ENCODE measurements at places on chromosomes 1 and 21.

DNA sequence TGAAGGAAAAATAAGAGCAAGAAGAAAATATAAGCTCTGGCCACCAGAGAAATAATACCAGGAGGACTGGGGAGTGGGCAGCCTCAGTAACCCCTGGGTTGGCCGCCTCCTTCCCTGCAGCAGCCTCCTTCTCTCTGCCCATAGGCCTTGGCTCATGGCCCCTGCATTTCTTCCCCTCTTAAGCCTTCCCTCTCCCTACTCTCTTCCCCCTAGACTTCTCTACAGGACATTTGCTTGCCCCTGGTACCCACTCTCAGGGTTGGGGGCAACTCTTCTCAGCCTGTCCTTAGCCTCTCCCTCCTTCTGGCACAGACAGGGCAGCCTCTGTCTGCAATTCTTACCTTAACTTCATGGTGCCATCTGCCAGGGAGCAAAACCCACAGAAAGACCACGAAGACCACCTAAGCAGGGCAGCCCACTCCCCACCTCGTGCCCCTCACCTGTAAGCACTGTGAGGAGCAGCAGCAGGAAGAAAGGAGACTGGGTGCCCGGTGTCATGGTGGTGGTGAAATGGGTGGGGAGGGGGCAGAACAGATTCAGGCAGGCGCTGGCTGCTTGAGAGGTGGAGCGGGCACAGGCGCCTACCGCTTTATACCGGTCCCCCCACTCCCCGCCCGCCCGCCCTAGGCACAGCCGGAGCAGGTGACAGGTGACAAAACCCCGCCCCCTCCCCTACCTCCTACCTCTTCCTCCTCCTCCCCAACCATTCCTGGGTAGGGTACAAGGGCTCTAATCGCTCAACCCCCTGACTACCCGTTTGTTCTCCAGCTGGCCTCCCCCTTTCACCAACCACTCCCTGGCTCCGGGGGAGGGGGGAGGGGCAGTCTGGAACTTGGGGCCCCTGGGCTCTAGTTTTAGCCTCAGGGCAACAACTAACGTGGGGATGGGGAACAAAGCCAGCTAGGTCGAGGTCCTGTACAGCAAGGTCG, 15.1 kb downstream of the THBS3 start:
- DNase-seq: no peak

- no peak for DNase-seq
These were observed 3.2 kb downstream of the BTF3L4 start for GRCh38 chr1:52059321-52059720.

- DNase-seq: no peak
These were observed 73.7 kb upstream of the NRIP1 start for GRCh38 chr21:15138490-15138889.

DNA sequence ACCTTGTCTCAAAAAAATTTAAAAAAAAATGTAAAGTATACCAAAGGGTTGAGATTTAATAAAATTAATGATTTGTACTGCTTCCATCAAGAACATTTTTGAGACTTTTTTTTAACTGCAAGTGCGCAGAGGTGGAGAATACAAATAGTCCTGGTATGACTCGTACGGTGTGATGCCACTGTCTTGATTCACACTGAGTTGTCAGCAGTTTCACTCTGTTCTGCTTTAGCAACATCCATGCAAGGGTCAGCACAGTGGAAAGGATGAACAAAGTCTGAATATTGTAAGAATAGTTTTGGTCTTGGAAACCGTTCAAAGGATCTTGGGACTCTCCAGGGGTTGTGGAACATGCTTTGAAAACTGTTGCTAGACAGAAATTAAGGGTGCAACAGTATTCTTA, 40.2 kb downstream of the EXO1 start:
- DNase-seq: peak; percentile 26

DNA sequence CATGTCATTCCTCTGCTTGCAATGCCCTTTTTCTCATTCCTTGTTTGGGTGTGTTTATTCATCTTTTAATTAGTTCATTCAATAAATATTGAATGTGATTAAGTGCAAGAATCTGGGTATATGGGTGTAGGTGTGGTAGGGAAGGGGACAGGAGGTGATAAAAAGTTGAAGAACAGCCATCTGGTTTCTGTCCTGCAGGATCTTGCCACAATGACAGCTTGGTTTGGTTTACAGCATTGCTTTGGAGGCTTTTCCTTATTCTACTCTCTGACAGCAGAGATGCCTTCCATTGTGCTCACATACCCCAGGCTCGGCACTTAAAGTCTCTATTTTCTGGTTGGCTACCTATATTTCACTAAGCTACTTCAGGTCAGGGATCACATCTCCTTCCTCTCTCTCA, 3.0 kb upstream of the REG4 start:
- no peak for DNase-seq

DNA sequence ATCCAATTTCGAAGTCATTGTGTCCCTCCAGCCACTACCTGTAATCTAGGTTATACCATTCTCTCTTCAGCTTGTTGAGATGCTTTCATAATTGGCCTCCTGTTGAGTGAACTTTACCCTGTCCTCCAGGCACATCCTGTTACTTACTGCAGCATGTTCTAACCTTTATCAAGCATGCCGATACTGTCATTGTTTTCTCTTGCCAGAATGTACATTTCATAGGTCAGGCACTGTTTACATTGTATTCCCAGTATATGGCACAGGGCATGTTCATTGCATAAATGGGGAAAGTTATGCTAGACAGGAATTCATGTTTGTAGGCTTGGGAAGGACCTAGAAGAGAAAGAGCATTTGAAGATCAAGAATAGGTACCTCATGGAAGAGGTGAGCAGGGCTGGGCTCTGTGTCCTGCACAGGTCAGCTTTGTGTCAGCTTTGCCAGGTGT, 10.2 kb downstream of the CXADR start:
- DNase-seq: no peak

- no peak for DNase-seq
These were observed 11.3 kb upstream of the PDZK1IP1 start for GRCh38 chr1:47201179-47201578.

GRCh38 chr1:9350013-9350908, 57.6 kb downstream of the SPSB1 start:
- no peak for DNase-seq

DNA sequence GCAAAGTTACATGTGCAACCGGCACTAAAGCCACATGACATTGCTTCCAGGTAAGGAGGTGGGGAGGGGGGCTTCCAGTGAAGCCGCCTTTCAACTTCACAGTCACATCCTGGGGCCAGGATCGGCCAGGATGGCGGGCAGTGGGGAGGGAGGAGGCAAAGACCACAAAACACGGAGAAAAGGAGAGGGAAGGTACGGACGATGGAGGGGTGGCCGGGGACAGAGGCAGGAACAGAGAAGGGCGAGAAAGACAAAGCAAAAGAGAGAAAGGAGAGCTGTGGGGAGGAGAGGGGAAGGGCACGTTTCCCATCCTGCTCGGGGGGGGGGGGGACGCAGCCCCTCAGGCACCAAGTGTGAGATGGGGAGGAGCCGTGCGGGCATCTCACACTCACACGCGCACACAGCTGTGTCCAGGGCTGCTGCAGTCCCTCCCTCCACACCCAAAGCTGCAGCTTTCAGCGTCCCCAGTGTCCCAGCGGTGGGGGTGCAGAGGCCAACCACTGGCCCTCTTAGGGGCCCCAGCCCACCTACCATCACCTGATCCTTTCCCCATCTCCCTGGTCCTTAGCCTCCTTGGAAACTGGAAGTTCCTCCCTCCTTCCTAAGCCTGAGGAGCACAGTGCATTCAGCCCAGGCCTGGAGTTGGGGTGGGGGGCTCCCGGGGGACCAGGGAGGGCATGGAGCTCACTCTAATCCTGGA, 2.4 kb downstream of the SH2D5 start:
- no peak for DNase-seq

DNA sequence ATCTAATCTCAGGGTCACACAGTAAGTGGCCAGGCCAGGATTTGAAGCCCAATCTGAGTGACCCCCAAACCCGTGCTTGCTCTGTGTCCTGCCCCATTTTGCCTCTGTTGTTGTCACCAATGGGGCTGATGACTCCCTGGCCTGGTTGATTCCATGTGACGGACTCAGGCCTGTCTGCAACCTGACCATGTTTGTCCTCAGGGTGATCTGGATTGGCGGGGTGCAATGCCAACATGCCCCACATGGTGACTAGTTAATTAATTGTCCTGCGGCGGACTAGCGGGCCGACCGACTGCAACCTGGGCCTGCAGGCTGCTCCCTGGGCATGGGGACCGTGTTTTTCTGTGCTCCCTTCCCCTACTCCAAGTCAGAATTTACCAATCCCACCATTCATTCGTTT, 256.3 kb downstream of the MATN1 start:
- no peak for DNase-seq

DNA sequence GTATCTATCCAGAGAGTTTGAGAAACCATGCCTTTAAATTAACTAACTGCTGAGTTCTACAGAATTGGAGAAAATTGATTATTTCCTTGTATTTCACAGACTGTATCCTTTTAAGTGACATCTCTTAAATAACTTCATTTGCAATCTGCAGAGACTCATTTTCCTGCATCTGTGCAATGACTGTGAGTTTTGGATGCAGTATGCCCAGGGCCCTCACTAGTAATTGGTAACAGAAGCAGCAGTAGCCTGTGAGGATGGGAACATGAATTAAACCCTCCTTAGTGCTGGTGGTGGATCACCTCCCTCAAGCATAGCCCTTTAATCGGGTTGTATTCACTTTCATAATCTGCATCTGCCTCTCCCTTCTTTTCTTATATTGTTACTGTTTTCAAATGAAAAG, 21.7 kb upstream of the SH3D21 start:
- no peak for DNase-seq

DNA sequence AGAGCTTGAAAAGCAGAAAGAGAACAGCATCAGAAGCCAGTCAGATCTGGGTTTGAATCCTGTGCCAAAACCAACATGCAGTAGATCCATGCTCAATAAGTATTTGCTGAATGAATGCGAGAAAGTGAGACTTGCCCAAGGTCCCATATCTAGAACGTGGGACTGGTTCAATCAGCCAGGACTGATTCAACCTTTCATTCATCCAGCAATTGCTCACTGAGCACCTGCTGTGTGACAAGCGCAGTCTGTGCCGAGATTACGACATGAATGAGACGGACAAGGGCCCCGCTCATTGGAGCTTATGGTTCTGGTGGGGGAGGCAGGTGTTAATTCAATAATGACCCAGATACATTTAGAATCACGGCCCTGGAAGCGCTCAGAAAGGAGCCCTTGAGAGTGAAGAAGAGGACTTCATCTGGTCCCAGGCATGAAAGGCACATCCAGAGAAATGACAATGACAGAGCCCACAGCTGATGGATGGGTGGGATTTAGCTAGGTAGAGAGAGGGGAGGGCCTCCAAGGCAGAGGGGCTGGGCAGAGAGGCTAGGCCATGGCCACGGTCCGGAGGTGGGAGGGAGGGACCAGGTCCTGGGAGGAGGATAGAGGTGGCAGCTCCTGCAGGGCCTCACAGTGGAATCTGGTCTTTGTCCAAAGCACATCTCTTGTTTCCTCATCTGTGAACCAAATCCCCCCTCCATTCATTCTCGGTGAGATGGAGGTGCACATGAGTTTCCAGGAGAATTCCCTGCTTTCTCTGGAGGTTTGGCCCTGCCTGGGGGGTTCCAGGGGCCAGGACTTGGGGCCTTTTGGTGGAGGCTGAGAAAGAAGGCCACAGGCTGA, 4.2 kb upstream of the FAM131C start:
- DNase-seq: no peak

DNA sequence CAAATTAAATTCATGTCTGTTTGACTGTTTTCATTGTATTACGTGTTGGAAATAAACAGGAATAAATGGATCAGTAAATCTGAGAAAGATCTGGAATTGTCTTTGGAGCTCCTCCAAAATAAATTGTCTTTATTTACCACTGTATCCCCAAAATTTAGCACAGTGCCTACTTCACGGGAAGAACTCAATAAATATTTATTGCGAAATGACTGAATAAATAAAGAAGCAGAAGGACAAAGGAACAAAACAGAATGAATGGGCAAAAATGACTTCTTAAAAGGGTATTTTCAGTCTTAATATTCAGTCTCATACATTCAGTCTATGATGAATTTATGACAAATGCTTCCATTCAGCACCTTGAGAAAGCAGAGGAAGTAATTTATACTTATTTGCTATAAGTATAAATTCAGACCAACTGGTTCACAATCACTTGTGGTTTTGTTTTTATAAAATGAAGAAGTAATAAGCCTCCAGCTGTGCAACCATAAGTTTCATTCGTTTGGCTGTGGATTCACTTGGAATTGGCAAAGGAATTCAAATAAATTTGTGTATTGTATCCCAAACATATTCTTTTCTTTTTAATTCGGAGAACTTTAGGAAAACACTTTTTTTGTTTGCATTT, 19.2 kb upstream of the PRKAA2 start:
- no peak for DNase-seq

GRCh38 chr21:29473808-29474207, 175.1 kb downstream of the BACH1 start:
- no peak for DNase-seq

- no peak for DNase-seq
These were observed 60.4 kb downstream of the IL23R start for GRCh38 chr1:67226688-67227087.

DNA sequence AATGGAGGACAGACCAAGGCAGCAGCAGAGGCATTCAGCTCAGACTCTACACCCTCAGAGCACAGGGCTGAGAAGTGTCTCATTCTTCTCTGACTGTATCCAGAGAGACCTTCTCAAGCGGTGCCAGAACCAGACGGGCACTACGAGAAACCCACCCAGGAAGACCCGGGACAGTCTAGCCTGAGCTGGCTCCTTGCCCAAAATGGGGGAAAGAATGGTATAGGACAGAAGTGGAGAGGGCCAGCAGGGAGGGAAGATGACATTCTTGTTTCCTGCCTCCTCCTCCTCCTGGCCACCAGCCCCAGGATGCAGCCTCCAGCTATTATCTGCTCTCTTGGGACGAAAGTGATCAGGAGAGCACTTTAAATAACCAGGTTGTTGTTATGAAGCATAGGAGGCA, 22.6 kb upstream of the PRELP start:
- no peak for DNase-seq

- DNase-seq: no peak
These were observed 5.2 kb upstream of the CCDC17 start for GRCh38 chr1:45629035-45629434.

GRCh38 chr1:152112101-152112884, 3.0 kb downstream of the TCHH start:
- no peak for DNase-seq

GRCh38 chr1:22471078-22471477, 19.4 kb downstream of the ZBTB40 start:
- DNase-seq: no peak

DNA sequence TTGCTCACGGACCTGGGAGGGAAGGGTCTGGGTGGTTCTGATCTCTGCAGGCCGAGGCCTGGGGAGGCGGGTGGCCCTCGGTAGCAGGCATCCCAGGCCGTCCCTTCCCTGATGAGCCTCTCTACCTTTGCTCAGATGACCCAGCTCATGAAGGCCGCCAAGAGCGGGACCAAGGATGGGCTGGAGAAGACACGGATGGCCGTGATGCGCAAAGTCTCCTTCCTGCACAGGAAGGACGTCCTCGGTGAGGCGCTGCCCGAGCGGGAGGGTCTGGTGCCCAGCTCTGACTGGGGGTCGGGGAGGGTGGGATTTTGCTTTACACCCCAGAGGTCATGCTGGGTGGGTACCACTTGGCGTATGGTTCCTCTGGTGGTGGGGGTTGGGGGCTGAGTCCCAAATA, 76.5 kb downstream of the ARHGEF10L start:
- no peak for DNase-seq

Measured in epithelial cell of proximal tubule (primary cell).